ENCODE measurements at places on chromosomes 4 and X.

- DNase-seq, result no peak
Observed at GRCh38 chr4:152628128-152628527, 51.7 kb downstream of the TMEM154 start.

- no peak for DNase-seq
Observed at GRCh38 chr4:156516698-156517097, 454.9 kb downstream of the PDGFC start.

DNA sequence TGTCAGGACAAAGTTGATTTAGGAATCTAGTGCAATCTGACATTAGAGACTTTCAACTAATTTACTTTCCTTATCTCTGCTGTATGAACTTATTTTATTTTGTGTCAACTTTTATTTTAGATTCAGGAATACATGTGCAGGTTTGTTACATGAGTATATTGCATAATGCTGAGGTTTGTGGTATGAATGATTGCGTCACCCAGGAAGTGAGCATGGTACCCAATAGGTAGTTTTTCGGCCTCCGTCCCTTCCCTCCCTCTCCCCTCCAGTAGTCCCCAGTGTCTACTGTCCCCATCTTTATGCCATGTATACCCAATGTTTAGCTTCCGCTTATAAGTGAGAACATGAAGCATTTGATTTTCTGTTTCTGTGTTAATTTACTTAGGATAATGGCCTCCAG, 68.7 kb upstream of the TEX13D start:
- no peak for DNase-seq

DNA sequence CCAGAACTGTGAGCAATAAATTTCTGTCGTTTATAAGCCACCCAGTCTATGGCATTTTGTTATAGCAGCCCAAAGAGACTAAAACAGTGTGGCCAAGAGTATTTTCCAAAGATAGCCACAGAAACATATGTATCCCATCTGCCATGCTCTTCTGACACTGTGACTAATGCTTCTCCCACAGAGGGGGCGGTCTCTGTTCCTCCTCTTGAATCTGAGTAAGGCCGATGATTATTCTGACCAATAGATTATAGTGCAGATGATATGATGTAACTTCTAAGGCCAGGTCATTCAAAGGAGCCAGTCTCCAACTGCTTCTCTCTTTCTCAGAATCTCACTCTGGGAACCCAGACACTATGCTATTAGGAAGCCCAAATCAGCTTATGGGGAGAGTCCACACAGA, 570.7 kb downstream of the BCOR start:
- no peak for DNase-seq

- DNase-seq, result no peak
Observed at GRCh38 chr4:113080050-113080449, 30.6 kb downstream of the ANK2 start.

DNA sequence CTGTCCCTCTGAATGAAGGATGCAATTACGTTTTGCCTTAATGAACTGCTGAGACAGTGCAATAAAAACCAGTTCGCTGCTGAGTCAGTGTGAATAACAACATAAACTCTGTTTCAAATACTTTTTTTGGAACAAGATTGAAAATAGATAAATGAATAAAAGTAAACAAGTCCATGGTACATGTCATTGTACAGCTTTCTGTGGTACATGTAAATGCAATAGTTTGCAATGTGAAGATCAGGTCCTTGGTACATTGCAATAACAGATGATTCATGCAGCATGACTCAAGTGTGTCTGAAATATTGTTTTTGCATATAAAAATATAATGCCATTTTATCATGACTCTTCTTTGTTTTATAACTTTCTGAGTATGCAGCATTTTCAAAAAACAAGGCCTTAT, 193.4 kb upstream of the PACRGL start:
- no peak for DNase-seq

DNA sequence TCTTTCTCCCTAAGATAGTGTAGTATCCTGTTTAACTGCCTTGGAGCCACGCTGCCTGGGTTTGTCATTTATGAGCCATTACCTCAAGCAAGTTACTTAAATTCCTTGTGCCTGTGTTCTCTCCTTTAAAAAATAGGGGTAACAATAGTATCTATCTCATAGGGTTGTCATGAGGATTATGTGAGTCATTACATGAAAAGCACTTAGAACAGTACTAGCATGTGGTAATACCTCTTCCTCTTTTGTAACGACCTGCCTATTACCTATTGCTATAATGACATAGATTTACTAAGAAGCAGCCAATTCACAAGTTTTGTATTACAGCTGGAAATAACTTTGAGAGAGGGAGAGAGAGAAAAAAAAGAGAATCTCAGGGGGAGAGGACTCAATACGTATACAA, 834.7 kb downstream of the RAPGEF2 start:
- no peak for DNase-seq

- DNase-seq, result no peak
Observed at GRCh38 chr4:183185018-183185417, 86.0 kb downstream of the WWC2 start.

DNA sequence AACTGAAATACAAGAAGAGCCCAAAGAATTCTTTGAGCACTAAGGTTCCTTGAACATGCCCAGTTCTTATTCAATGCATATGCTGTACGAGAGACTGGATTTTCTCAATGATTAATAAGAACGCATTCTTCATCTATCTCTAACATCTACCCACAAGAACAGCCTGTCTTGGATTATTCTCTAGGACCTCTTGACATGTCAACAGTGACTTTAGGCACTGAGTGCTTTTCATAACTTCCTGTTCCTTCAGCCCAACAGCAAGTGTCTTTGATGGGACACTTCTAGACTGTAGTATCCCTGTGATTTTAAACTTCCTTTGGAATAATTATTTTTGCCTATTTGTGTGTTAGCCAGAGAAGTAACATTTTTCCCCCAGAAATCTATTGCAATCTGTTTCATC, 69.3 kb downstream of the OPHN1 start:
- DNase-seq, result no peak

- DNase-seq, result no peak
Observed at GRCh38 chr4:11774346-11774745, 345.7 kb upstream of the HS3ST1 start.

DNA sequence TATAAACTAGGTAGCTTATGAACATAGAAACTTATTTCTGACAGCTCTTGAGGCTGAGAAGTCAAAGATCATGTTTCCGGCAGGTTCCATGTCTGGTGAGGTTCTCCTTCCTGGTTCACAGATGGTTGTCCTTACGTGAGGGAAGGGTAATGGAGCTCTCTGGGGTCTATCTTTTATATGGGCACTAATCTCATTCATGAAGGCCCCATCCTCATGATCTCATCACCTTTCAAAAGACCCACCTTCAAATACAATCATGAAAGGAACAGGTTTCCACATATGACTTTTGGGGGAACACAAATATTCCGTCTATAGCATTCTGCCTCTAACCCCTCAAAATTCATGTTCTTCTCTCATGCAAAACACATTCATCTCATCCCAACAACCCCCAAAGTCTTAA, 264.7 kb downstream of the PTTG2 start:
- no peak for DNase-seq

GRCh38 chrX:118928151-118928550, 46.3 kb upstream of the LONRF3 start:
- DNase-seq, result no peak

DNA sequence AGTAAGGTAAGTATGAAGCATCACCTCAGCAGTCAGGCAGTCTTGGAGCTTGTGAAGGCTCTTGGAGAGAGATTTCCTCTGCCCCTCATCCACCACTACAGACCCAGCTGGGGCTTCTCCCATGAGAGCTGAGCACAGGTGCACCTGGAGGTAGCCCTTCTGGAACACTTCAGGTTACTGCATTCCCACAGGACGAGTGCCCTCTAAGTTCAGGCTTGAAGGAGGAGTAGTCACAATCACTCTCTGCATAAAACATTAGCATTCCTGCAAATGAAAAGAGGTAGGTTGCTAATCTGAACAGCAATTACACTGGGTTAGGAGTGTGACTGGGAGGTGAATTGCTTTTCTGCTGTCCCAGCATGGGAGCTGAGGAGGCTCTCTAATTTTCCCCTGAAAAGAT, 308.8 kb downstream of the TEX13C start:
- no peak for DNase-seq

DNA sequence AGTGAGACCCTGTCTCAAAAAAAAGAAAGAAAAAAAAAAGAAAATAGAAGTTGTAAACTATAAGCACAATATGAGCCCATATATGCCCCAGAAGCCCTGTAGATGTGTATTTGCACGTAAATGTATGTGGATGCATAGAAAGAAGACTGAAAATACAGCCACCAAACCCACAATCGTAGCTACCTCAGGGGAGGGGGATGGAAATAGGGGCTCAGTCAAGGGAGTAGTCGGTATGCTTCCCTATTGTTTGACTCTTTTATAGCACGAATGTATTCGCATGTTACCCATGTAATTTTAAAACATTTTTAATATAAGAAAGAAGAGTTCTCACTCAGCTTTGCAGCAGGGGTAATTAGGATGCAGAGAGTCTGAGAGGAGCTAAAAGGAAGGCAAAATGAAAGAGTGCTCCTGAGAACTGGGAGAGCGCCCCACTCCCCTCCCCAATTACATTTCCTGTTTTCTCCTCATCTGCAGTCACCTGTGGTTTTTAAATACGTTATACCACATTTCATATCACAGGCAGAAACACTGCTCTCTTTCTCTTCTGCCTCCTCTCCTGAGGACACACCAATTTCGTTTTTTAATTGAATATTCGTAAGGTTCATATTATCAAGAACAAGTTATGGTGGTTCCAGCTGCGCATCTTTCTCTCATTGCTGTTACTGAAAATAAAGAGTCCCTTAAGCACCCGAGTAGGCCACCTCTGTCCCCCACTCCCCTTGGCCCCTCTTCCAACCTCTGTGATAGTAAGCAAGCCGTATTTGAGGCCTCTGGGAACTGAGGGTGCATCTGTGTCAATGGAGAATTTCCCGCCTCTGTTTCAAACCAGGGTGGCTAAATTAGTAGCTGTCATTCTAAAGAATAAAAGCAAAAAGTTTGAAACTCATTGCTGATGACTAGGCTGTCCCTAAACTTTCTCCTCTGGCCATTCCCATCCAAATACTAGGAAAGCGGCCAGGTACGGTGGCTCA, 10.7 kb downstream of the SEPTIN6 start:
- no peak for DNase-seq

- DNase-seq, result no peak
Observed at GRCh38 chrX:149629730-149630387, 1.7 kb downstream of the TMEM185A start.

GRCh38 chrX:13760426-13760825, 25.9 kb downstream of the OFD1 start:
- no peak for DNase-seq

GRCh38 chr4:81666491-81666890, 194.8 kb upstream of the RASGEF1B start:
- DNase-seq, result no peak

- no peak for DNase-seq
Observed at GRCh38 chrX:154307202-154307601, 11.6 kb downstream of the TKTL1 start.

DNA sequence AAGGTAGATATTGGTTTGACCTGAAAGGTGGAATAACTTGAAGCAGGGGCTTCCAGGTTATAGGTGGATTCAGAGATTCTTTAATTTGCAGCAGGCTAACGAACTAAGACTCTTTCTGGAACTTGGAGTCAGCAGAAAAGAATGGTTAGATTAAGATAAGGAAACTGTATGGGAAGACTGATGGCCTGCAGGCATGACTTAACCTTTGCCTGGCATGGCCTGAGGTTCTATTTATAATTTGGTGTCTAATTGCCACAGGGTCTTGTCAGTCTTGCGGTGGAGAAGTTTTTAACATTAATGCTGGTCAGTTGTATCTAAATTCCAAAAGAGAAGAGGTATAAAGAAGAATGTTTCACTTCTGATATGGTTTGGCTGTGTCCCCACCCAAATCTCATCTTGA, 110.3 kb upstream of the VCX3A start:
- DNase-seq, result no peak

- no peak for DNase-seq
Observed at GRCh38 chrX:75582511-75582910, 59.7 kb upstream of the ZDHHC15 start.

GRCh38 chrX:37781081-37781480, 1.2 kb downstream of the CYBB start:
- DNase-seq, result no peak

- DNase-seq, result no peak
Observed at GRCh38 chr4:153509724-153510123, 43.6 kb downstream of the TMEM131L start.

DNA sequence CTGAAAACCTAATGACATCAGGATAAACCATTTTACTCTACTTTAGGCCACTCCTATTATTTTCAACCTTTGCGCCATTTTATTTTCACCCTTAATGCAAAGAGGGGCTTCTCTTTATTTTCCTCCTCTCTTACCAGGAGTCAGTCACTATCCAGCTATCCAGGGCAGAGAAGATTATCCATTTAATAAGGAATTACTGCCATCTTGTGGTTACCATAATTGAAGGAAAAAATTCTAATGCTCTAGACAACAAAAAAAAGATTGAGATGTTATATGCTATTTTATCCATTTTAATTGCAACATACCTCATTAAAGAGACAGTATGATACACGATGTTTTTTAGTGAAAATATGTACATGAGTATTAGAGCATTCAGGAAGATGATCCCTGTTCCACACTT, 514.5 kb upstream of the FAM241A start:
- DNase-seq, result no peak

DNA sequence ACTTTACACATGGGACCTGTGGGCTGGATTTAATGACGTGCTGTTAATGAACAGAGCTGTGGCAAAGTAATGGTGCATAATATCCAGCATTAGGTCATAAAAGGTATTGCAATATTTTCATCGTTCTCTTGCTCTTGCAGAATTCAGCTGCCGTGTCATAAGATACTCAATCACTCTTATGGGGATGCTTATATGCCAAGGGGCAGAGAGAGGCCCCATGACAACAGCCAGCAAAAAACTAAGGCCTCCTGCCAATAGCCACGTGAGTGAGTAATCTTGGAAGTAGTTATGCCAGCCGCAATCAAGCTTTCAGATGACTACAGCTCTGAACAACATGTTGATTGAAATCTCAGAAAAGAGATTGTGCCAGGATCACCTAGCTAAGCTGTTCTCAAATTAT, 616.9 kb downstream of the FSTL5 start:
- no peak for DNase-seq

- no peak for DNase-seq
Observed at GRCh38 chrX:636981-637659, 6.5 kb downstream of the SHOX start.

DNA sequence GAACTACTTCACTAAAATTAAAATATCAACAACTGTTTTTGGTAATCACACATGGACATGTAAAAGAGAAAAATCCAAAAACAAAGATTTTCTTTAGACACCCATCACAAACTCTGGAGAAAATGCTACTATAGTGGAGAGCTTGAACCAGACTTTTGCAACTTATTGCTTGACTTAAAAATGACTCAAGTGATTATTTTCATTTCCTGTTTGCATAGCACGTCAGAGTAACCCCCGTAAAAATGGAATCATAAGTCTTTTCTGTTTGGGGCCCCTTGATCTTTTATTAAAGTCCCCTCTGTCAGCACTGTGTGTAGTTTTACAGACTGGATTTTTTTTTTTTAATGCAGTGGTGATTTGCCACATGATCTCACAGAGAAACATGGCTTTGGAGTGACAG, 79.5 kb downstream of the PRKG2 start:
- DNase-seq, result no peak

DNA sequence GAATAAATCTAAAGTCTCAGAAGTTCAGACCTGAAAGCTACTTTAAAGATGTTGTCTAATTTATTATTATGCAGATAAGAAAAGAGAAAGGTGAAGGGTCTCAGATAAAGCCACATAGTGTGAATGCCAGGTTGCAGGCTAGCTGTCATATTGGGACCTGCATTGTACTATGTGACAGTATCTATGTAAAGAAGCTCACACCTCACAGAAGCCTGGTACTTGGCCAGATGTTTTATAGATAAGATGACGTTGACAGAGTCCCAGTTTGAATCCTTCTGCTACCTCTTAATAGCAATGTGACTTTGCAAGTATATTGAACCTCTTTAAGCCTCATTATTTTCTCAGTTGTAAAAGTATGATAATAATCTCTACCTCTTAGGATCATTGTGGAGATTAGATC, 227.0 kb downstream of the SPRY1 start:
- DNase-seq, result no peak

Data from stimulated activated CD8-positive, alpha-beta memory T cell treated with anti-CD3 and anti-CD28 coated beads, Interleukin-7, amount 100 ng/mL, for 1 hour (primary cell).